ENCODE measurements at places on chromosomes 5 and 9.

DNA sequence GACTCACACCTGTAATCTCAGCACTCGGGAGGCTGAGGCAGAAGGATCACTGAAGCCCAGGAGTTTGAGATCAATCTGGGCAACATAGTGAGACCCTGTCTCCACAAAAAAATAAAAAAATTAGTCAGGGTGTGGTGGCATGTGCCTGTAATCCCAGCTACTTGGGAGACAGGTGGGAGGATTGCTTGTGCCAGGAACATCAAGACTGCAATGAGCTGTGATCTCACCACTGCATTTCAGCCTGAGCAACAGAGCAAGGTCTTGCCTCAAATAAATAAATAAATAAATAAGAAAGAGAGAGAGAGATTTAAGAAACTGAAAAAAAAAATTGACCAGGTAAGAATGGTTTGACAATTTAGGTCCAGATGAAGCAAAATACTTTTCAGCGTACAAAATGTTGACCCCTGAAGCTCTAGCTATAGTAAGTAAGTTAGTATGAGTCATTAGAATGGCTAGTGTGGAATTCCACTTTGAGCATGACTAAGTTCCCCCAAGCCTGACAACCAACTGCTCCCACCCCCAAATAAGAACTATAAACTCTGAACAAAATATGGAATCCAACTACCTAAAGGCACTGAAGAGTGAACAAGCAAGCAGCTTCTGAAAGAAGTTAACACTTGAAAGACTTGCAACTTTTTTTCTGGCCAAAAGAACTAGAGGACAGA lies 217.8 kb upstream of the TLE4 start:
- DNase-seq: no peak

- no peak for DNase-seq
Measured at GRCh38 chr9:94078086-94078485, 6.2 kb upstream of the PTPDC1 start.

DNA sequence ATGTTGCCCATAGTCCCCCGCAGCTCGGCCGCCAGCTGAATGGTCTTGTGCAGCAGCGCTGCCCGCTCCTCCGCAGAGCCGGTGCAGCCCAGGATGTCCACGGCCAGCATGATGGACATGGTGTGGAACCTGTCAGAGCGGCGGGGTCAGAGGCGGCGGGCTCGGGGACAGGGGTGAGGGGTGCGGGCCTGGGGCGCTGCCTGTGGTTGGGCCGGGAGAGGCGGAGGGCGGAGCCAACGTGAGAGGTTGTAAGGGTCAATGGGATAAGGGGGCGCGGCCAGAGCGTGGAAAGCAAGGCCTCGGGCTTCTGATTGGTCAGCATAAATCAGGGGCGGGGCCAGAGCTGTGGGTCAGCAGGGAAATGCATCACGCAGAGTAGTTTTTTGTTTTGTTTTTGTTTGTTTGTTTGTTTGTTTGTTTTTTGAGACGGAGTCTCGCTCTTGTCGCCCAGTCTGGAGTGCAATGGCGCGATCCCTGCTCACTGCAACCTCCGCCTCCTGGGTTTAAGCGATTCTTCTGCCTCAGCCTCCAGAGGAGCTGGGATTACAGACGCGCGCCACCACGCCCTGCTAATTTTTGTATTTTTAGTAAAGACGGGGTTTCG lies 6.8 kb upstream of the TOR2A start:
- no peak for DNase-seq

DNA sequence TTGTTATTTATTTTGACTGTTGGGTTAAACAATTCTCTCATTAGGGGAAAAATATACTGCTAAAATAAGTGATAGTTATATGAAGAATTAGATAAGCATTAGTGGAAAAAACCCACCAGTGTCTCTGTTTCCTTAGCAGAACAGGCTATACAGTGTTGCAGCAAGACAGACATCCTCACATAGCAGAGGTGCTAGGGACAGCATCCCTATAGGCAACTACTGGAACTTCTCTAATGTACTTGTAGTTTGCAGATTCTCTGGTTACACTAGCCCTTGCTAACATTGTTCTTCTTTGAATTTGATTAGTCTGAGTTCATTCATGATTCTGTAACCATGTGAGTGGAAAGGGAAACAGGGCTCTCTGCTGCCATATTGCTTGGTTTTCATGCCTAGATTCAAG lies 661.8 kb upstream of the RGMB start:
- no peak for DNase-seq

DNA sequence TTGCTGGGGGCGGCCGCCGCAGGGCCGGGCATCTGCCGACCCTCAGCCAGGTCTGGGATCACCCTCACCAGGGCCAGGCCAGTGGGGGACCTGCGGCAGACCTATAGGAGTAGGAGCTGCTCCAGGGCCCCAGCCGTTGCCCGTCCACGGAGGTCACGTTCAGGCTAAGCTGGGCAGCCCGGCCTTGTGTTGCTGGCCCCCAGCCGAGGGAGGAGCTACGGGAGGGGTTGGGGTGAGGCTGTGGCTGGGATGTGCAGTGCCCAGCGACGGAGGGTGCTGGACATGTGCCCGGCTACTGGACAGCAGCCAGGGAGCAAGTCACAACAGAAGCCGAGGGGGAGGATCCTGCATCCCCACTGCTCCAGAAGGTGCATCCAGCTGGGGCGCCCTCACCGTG lies 39.6 kb upstream of the SLC6A19 start:
- no peak for DNase-seq

- peak; percentile 34 for DNase-seq
Measured at GRCh38 chr9:109815366-109815947, 35.5 kb downstream of the PALM2AKAP2 start.

GRCh38 chr5:180070756-180071530 lies 616 bp downstream of the RNF130 start:
- DNase-seq: no peak

GRCh38 chr5:15601853-15602252 lies 101.9 kb downstream of the FBXL7 start:
- DNase-seq: no peak

- DNase-seq: no peak
Measured at GRCh38 chr9:85428230-85428629, 313.5 kb downstream of the AGTPBP1 start.

DNA sequence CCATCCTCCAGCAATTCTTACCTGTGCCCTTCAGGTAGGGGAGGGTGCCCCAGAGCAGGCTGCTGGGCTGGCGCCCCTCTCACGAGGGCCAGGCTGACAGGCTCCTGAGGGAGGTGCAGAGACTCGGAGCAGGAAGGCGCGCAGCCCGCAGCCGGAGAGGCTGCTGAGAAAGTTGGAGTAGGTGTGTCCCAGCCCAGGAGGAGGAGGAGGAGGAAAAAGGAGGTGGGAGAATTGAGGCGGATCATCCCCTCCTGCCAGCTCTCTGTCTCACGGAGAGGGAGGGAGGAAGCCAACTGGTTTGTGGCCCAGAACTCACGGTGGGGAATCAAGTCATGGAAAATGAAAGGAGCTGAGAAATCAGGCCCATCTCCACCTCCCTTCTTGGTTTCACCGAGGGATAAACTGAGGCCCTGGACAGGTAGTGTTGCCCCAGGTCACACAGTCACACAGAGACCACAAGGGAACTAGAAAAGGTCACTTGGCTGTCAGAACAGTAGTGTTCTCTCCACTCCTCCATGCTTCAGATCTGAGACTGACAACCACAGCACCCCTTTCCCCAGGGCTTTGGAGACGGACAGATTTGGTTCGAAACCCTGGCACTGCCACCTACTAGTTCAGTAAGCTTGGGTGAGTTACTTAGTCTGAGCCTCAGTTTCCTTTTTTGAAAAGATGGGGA lies at the start of gene FAT2:
Gene FAT2 (minus strand): TSS at position 188 of the 676 bp plus-strand sequence. CDS start 22,400 bp downstream, outside the sequence.
- no peak for DNase-seq

DNA sequence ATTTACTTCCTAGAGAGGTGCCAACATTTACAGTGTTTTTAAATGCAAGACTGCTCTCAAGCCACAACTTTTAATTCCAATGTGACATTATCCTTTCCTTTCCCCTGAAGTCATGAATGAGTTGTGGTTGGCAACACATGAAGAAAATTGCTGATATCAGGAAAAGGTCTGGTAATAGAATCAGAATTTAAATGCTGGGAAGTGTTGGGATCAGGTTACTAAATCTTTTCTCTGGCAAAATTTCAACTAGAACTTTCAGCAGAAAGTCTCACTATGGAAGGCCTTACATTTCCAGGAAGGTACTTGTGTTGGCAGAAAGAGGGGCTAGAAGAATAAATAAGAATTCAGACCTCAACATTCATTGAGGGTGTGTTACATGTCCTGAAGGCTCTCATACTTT lies 10.6 kb upstream of the SLC44A1 start:
- no peak for DNase-seq

GRCh38 chr5:55154873-55155272 lies 5.1 kb upstream of the GPX8 start:
- DNase-seq: peak; percentile 7

DNA sequence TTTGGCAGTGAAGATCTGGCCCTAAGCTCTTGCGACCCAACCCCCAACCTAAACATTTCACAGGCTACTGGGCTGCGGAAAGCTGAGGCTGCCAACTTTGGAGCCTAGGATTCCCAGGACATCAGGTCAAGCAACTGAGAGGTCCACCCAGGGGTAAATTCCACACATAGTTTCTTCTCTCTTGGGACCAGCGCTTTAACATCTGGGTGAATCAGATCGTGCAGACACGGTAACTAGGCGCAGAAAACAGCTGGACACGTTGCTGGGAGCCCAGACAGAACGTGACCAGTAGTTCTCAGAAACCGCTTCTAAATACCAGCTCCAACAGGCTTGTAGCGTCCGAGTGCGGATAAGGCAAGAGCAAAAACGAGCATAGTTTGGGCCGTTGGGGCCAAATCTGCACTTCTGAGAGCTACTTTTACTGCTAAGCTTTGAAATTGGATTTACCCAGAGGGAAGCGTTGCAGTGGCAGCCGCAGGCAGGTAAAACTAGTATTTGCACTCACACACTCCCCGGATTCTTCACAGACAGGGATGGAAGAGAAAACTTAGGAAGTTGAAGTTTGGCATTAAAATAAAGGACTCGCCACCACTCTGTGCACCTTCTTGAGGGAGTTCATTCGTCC lies 11.8 kb downstream of the ITGA1 start:
- peak; percentile 71 for DNase-seq

GRCh38 chr9:76462126-76462525 lies 3.1 kb downstream of the GCNT1 start:
- DNase-seq: no peak

- no peak for DNase-seq
Measured at GRCh38 chr9:122406070-122406890, 35.5 kb downstream of the PTGS1 start.

GRCh38 chr9:7542693-7543092 lies 256.9 kb downstream of the DMAC1 start:
- DNase-seq: no peak

- DNase-seq: no peak
Measured at GRCh38 chr9:121696930-121697329, 45.5 kb downstream of the DAB2IP start.

- DNase-seq: no peak
Measured at GRCh38 chr5:135396459-135397055, 2.5 kb downstream of the MACROH2A1 start.

- DNase-seq: no peak
Measured at GRCh38 chr5:65366655-65367054, 115.1 kb downstream of the ADAMTS6 start.

GRCh38 chr9:107484117-107484723 lies 5.3 kb downstream of the KLF4 start:
- DNase-seq: peak; percentile 16

DNA sequence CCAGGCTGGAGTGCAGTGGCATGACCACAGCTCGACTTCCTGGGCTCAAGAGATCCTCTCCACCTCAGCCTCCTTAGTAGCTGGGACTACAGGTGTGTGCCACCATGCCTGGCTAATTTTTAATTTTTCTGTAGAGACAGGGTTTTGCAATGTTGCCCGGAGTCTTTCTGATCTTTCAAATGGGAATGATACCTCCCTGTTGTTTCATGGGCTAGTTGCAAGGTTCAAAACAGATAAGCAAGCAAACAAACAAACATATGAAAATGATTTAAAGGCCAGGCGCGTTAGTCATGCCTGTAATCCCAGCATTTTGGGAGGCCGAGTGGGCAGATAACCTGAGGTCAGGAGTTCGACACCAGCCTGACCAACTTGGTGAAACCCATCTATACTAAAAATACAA lies 45.3 kb upstream of the PLPP1 start:
- no peak for DNase-seq

DNA sequence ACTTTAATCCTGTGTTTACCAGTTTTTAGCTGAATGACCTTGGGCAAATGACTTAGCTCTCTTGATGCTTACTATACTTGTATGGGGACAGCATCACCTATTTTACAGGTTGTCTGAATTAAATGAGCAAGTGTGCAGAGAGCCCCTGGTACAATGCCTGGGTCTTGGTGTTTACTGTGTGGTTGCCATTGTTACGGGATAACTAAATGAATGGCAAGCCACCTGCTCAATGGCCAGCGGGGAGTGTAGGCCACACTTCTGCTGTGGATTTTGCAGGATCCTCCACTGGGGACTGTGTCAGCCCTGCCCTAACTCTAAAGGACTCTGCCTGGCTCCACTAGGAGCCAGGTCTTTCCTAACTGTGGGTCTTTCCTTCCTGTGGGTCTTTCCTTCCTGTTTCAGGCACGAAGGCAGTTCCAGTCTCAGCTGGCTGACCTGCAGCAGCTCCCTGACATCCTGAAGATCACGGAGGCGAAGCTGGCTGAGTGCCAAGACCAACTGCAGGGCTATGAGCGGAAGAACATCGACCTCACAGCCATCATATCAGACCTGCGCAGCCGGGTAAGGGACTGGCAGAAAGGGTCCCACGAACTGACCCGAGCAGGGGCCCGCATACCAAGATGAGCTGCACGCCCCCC lies 10.3 kb upstream of the GLE1 start:
- no peak for DNase-seq

DNA sequence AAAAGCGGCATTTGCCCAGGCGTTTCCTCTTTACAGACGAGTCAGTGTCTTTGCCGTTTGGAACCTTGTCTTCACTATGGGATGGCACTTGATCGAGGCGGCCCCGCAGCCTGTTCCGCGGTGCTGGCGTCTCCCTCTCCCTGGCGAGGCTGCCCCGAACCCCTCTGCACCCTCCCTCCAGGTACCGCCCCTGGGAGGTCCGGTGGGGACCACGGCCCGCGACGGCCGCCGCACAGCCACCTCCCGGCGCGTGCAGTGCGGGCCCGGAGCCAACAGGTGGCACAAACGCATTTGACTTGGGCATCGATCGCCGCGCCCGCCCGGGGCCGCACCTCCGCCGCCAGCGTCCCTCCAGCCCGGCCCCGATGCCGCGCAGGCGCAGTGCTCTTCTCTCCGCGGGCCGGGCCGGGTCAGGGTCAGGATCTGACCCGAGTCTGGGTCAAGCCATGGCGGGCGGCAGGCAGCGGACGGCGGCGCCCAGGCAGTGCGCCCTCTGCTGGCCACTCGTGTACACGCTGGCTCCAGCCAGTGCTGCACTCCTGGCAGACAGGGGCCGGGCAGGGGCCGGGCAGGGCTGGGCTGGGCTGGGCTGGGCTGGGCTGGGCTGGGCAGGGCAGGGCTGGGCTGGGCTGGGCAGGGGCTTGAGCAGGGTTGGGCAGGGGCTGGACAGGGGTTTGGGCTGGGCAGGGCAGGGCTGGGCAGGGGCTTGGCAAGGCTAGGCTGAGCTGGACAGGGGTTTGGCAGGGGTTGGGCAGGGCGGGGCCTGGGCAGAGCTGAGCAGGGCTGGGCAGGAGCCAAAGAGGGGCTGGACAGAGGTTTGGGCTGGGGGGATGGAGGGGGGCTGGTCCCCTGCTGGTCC lies 155.8 kb upstream of the IRX4 start:
- peak; percentile 74 for DNase-seq

Measured in SW 1271 (cell line).